ENCODE measurements at places on chromosomes 2 and 18.

DNA sequence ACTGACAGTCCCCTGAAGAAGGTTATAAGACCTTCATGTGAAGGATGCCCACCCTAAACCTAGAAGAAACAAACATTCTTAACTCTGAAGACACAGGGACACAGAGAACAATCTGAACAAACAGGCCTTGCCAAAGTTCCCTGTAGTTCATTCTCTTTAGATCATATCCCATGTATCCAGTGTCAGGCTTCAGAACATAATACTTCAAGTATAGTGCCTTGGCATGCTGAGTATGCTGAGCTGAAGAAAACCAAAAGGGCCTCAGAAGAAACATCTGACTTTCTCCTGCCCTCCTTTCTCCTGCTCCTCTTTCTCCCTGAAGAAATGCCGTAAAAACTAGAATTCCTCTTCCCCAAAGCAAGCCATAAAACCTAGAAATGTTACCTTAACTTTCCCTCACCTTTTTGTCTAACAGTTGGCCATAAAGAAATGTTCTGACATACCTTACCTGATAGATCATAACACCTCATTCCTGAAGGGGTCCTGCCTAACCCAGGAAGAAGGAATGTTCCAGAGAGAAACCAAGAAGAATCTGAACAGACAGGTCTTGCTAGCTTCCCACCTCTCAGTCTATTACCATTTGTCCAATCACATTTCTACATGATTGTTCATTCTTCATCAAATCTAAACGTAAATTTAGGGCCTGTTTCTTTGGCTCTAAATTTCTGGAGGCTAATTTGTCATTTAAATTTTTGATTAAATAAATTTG lies 160.1 kb upstream of the ZC3H15 start:
- DNase-seq, result no peak

DNA sequence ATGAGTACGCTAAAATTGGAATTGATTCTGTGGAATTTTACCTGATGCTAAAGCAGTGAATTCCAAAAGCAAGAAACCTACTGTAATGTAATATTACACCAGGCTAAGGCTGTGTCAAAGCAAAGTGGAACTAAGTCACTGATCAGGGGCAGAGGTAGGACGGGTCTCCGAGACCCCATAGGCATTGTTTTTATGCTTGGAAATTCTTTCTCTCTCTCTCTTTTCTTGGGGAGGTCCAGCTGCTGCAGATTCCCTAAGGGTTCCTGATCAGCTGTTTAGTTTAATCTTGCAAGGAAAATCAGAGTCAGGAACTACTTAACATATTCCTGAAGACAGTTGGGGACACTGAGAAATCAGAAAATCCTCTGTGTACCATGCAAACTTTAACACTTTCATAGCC lies 220.2 kb downstream of the SRBD1 start:
- no peak for DNase-seq

GRCh38 chr2:232291343-232291742 lies 87.2 kb upstream of the ALPP start:
- no peak for DNase-seq

- no peak for DNase-seq
Observed at GRCh38 chr2:119488245-119489214, 35.8 kb downstream of the SCTR start.

- DNase-seq, result no peak
Observed at GRCh38 chr18:44924785-44925499, 244.3 kb downstream of the SETBP1 start.

DNA sequence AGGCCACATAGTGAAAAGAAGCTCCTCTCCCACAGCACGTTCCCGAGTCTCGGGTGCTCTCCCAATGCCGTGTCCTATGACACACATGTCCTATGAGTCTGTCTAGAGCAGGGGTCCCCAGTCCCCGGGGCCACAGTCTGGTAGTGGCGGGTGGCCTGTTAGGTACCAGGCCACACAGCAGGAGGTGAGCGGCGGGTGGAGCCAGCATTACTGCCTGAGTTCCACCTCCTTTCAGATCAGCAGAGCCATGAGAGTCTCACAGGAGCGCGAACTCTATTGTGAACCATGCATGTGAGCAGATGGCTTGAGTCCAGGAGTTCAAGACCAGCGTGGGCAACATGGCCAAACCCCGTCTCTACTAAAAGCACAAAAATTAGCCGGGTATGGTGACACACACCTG lies 112.6 kb downstream of the ZBTB7C start:
- DNase-seq, result no peak

DNA sequence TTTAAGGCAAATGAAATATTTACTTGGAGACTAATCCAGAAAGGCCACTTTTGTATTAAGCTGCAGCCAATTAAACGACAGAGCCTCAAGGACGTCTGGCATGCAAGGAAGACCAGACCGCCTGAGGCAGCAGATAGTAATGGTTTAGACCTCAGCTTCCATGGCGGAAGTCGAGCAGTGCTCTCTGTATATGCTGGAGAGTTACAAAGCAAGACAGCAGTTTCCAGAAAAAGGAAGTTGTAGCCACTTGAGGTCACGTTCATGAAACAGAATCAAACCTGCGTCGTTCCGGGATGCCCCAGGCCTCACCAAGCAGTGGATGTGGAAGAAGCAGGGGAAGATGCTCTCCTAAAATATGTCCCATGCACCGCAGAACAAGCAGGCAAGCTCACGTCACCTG lies 142.0 kb downstream of the PTGR3 start:
- no peak for DNase-seq

GRCh38 chr2:30776831-30777635 lies 30.2 kb downstream of the CAPN13 start:
- no peak for DNase-seq

DNA sequence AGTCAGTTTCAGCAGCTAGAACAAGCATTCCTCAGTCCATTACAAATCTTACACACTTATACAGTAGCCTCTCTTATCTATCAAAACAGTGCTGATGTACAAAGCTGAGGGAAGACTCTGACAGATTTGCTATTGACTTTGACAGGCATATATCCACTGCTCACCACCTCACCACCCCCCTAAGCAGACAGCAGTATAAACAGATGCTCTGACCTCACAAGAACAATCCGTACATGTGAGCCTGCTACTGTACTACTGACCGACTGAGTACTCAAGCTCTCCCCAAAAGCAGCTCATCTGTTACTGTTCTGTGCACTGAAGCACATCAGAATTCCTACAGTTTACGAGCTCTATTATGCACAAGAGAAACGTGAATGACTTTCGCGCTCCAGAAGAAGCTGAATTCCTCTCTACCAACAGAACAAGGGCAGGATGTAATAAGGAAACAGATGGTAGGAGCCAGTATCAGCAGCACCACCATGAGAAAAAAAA lies 95.6 kb upstream of the PDE1A start:
- no peak for DNase-seq

- no peak for DNase-seq
Observed at GRCh38 chr18:3250237-3251107, 2.9 kb downstream of the MYL12A start.

- DNase-seq, result no peak
Observed at GRCh38 chr2:241555711-241556110, 2.8 kb upstream of the BOK start.

DNA sequence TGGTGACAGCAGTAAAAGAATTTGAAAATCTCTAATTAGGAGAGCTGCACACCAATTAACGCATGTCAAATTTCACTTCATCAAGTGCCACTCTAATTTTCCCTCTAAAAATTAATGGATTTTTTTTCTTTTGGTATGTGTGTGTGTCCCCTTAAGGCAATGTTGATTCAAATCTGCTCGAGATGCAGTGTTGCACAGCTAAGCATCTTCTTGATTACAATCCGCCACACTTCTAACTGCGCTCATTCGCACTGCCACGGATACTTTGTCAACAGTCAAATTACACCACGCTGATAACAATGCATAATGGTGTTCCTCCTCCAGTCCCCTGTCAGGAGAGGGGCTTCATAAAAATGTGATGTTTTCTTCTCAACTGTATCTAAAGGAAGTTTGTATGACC lies 261.4 kb downstream of the MEIS1 start:
- no peak for DNase-seq

DNA sequence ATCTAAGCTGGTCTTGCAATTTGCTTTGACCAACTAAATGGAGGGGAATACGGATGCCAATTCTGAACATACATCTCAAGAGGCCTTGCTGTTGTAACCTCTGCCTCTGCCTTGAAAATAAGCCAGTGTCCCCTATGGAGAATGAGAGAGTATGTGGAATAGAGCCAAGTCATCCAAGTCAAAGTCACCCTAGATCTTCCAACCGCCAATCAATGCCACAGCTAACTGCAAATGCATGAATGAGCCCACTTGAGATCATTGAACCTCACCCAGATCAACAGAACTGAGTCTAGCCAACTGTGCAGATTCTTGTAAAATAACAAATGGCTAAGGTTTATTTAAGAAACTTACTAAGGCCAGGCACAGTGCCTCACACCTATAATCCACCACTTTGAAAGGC lies 139.8 kb upstream of the TANK start:
- DNase-seq, result no peak

DNA sequence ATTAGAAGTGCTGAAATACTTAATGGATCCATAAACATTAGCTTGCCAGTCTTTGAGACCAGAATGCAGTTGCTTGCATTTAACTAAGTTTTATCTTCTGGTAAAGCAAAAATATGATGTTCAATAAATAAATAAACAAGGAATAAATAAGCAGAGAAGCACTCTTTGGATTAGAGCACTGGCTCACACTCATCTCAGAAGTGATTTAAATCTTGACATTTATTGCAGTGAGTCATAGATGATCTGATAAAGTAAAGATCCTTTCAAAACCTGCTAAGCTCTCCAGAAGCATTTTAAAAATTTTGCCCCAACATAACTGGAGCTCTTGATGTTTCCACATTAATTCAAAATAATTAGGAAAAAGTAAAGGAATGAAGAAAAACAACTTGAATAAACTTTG lies 66.8 kb downstream of the KYNU start:
- no peak for DNase-seq

DNA sequence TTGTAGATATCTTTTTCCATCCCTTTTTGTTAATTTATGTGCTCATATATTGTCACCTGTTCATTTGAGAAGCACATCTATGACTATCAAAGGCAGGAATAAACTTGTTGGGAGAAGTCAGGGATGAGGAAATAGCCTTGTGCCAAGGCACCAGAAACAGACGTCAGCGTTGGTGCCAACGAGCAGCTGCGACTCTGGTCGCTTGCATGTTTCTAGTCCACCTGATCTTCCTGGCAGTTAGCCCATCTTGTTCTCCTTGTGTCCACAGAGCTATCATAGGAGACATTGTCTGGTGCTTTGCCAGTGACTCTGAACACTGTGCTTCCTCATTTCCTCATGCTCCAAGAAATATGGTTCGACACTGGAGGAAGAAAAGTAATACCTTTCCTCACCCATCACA lies 374.4 kb downstream of the PTPRM start:
- DNase-seq, result no peak

DNA sequence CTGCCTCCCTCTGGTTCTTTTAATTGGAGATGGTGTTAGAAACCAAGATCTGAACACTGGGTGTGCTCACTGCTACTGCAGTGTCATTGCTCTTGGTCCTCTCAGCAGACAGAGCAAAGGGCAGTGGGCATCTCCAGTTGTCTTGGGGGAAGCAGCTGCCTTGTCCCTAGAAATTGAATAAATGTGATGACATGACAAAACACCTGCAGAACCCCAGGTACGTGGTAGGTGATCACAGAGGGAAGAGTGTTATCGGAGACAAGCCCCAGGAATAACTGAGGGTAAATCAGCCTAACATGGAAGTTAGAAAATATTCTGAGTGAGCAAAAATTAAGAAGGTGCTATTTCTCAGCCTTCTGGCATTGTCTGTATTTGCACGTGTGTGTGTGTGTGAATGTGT lies 311.9 kb upstream of the HDAC4 start:
- no peak for DNase-seq

- no peak for DNase-seq
Observed at GRCh38 chr2:28395334-28396061, 2.8 kb downstream of the FOSL2 start.

- DNase-seq, result peak; percentile 64
Observed at GRCh38 chr2:241637018-241637794, at the start of the genes ATG4B and THAP4. TSS of gene ATG4B (plus strand) at chr2:241637693. CDS start at chr2:241637715, 22 bp downstream. TSS of gene THAP4 (minus strand) at chr2:241637158. CDS start at chr2:241637017, 141 bp downstream.

DNA sequence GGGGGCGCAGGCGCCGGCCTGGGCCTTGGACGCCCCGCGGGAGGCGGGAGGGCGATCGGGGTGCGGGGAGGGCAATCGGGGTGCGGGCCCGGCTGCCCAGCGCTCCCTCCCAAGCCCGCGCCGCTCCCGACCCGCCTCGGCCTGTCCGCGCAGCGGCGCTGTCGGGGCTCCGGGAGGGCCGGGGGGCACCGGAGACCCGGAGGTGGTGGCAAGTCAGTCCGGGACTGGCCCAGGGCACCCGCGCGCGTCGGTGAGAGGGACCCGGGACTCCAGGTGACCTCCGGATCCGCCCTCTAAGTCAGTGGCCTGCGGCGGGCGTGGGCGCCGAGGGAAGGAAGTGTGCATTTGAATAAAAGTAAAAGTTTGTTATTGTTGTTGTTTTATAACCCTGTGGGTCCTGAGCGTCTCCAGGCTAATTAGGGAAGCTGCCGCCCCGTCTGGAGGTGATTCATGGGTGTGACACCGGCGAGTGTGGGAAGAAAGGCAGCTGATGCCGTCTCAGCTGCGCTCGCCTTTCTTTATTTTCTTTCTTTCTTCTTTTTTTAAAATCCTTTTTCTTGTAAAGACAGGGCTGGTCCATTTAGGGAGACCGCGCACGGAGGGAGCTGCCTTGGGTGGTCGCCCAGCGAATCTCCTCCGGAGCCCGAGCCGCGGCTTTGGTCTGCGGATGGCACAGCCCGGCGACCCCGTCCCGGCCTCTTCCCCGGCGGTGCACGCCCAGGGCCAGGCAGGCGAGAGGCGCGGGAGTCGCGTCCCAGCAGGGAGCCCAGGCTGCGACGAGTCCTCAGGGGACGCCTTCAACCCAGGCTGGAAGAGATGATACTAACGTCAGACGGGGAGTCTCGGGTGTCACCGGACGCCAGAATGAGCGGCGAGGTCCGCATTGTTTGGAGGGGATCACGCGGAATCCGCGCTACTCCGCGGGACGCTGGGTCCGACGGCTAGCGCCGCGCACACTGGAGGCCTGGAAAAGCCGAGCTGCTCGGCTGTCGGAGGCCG lies 627 bp upstream of the CRACDL start:
- peak; percentile 6 for DNase-seq

GRCh38 chr2:240981871-240982800 lies 16.3 kb upstream of the SNED1 start:
- DNase-seq, result no peak

DNA sequence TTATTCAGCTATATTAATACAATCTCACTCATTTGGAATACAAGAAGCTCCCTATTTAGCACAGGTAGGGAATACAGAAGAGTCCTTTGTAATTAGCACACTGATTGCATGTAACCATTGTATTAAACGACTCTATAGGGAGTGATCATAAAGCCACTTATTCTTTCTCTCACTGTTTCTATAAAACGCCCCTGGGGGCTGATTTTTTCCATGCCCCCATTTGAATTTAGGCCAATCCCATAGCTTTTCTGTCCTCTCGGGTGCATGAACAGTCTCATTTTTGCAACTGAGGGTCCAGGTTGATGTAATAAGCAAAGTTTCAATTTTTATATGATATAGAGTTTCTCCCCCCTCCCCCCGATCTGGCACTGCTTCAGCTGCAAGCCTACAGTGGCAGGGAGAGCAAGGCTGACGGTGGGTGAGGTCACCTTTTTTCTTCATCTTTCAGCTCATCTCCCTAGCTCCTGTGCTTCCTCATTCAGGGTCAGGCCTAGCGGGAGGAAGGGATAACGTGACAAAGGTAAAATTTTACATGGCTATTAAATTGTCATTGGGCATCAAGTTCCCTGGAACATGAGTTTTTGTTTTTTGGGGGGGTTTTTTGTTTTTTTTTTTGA lies 45.7 kb downstream of the GAD1 start:
- DNase-seq, result no peak

Measured in stimulated activated CD8-positive, alpha-beta memory T cell treated with anti-CD3 and anti-CD28 coated beads, Interleukin-7, amount 100 ng/mL, for 48 hours (primary cell).